ENCODE measurements at places on chromosomes 5 and 9.

- DNase-seq = no peak
These were observed 59.0 kb downstream of the MAT2B start for GRCh38 chr5:163564321-163564938.

DNA sequence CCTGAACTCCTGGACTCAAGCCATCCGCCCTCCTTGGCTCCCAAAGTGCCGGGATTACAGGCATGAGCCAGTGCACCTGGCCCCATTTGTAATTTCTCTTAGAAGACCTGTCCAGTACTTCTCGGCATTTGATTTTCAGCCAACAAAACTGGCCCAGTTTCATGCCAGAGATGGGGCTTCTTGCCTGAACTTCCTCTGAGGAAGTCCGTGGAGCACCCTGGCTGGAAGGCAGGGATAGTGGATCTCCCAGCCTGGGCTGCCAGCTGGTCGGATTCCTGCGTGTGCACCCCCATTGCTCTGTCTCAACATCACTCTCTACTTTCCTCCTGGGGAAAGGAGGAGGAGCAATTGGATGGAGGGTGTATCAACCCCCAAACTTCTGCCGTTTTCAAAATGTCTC lies 39.0 kb downstream of the FAM78A start:
- no peak for DNase-seq

- DNase-seq = no peak
These were observed 34.7 kb downstream of the LPCAT1 start for GRCh38 chr5:1488882-1489680.

- no peak for DNase-seq
These were observed 206.6 kb downstream of the SEMA5A start for GRCh38 chr5:9339206-9339818.

DNA sequence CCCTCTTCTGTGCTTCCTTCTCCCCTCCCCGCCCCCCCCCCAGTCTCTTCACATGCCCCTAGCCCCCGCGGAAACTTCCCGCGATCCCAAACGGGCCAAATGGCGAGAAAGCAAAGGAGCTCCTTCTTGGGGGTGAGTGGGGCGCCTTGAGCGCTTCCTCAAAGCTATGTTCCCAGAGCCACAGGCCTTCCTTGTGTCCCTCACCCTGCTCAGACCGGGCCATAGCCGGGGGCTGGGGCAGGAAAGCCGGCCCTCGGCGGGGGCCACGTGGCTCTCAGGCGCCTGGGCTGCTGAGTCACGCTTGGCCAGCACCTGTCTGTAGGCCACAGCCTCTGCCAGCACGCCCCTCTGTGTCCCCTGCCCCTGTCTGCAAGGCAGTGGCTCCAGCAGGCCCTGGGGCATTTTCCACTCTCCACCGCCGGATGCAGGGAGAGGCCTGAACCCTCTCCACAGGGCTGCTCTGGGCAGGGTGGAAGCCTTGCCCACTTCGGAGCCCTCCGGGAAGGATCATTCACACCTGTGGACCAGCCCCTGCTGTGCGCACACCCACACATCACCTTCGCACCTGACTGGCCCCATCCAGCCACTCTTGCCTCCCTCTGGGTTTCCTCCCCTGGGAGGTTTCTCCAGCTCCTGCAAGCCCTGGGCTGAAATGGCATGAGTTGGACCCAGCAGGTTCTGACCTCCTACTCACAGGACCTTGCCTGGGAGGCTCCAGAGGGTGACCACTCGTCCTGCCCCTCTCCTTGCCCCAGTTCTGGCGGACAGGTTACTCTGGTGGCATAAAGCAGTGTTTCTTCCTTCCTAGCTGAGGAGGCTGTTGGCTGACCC lies 1.2 kb upstream of the SQSTM1 start:
- no peak for DNase-seq

- DNase-seq = no peak
These were observed 28.5 kb upstream of the CHD1 start for GRCh38 chr5:98957307-98957706.

DNA sequence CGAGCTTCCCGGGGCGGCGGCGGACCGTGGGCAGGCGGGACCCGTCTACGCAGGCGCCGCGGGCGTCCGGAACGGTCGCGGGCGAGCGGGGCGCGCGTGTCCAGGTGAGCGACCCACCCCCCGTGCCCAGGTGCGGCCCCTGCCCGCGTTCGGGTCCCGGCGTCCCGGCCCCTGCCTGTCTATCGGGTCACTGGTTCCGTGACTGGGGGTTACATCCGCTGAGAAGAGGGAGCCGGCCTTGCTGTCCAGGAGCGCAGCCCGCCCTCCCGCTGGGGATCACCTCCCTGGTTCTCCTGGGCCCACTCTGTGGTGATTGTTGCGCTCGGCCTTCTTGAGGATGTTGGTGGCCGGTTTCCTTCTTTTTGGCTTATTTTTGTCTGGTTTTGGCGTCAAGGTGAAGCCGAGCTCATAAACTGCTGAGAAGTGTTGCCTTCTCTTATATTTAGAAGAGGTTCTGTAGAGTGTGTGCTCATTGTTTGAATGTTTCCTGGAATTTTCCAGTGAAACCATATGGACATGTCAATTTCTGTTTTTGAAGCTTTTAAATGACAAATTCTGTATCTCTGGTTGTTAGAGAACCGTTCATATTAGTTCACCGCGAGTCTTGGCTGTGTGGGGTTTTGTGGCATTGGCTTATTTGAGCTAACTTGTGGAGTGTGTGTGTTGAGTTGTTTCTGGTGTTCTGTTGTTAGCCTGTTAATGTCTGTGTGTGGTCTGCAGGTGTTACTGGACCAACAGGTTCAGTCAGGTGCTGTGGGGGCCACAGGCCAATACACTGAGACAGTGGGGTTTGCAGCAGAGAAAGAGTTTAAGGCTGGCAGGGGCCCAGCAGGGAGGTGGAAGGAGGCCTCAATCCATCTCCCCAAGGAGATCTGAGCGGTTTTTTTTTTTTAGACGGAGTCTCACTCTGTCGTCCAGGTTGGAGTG lies 621 bp downstream of the CEP72 start:
- DNase-seq = no peak

DNA sequence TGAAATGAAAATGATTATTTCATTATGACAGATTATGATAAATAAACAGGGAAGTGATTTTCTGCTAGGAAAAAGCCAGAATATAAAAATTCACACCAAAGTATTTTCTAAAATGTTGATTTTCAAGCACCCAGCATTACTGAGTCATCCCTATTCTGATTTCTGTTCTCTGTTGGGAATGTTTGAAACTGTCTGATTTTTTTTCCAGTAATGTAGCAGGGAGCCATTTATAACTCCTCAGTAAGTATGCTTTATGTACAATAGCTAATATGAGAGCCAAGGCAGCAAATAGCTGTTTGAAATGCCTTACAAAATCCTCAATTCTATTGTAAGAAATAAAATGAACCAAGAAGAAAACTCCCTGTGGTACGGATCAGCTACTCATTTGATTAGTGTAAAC lies 471.7 kb upstream of the TYRP1 start:
- no peak for DNase-seq

GRCh38 chr9:136604823-136605525 lies 57.7 kb upstream of the EGFL7 start:
- DNase-seq = no peak

GRCh38 chr9:137235424-137236237 lies 4.9 kb downstream of the SLC34A3 start:
- no peak for DNase-seq

GRCh38 chr5:138573949-138574670 lies 1.1 kb downstream of the HSPA9 start:
- no peak for DNase-seq

- DNase-seq = no peak
These were observed 7.8 kb downstream of the HIGD2A start for GRCh38 chr5:176396330-176396729.

DNA sequence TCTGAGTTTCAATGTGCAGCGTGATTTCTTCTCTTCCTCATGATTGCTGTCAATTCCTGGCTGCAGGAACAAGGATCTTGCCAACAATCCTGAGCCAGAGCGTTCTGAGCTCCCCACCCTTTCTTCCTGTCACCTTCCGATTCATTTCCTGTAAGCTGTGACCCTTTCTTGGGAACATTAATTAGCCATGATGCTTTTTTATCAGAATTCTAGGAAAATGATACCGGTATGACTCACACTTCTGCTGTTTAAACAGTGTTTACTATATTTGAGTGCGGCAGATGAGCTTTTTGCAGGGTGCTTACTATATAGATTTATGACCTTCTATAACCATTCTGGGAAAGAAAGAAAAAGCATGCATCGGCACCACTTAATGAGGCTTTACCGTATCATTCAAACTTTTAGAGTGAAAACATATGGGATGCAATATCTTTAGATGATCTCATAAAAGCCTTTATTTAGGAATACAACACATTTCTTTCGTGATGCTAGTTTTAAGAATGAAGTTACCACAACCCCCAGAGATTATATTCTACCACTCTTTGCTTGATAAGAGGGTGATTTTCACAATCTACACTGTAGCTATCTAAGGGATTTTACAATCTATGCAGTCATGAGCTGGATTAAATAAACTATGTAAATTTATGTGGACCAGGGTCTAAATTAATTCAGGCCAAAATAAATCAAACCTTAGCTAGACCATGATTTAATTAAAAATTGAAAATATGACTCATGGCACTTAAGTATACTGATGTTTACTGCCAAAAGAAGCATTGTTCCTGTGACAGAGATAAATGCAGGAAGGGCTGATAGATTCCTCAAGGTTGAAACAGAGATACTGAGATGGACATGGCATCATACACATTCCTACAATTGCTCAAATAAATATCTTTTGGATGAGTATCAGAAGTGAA lies 38.0 kb upstream of the OSMR start:
- no peak for DNase-seq

- no peak for DNase-seq
These were observed 96.5 kb upstream of the SMARCA2 start for GRCh38 chr9:1918622-1919021.

- no peak for DNase-seq
These were observed 16.1 kb downstream of the SLC22A4 start for GRCh38 chr5:132310141-132310834.
